ENCODE measurements at places on chromosomes 16 and 17.

DNA sequence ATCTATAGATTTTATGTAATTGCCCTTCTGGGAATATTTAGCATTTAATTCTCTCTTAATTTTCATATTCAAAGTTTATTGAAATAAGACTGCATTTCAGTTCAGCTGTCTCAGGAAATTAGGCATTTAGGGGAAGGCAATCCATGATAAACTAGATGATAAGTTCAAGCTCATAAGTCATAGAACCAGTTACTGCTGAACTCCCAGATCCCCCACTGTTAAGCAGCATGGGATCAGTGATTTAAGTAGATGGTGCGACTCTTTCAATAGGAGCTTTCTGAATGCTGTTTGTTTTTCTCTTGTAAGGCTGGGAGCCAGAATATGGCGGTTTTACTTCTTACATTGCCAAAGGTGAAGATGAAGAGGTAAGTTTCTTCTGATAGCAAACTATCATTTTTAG lies 23.8 kb downstream of the OGFOD1 start:
- DNase-seq: no peak

DNA sequence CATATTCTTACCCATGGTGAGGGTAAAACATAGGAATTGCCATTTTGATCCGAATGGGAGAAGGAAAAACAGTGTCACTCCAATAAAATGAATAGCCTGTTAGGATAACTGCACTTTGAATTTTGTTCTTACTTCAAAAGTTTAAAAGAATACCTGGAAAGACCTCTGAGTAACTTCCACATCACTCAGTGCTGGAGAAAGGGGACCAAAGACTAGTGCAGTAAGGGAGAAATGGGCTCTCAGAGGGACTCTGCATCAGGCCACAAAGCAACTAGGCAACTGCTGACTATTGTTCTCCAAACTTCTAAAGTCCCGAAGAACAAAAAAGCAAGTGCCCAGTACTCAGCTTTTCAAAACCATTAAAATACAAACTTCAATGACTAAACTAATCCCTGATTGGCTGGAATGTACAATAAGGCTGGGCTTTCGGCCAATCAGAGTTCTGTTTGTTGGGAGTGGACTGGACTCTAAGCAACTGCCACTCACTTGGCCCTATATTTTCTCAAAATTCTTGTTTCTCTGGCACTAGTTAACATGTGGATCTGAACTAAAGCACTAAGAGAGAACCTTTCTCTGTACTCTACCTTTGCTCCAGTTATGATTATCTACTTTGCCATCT lies 6.2 kb downstream of the DNAJC7 start:
- DNase-seq: no peak

DNA sequence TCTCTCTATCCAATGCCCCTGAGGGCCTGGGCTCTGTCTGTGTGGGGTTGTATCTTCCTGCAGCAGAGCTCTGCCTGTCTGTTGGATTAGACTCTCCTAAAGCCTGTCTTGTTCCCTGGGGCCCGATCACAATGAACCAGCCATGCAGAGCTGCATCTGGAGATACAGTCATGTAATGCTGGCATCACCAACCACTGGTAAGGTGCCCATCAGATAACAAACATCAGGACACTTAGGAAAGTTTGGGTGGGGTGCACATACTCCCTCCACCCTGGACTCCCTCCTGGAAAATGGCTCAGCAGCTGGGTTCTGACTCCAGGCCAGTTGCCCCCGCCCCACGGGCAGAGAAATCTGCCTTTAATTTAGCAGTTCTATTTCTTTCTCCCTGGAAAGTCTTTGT lies 61.3 kb upstream of the BRD7 start:
- no peak for DNase-seq

DNA sequence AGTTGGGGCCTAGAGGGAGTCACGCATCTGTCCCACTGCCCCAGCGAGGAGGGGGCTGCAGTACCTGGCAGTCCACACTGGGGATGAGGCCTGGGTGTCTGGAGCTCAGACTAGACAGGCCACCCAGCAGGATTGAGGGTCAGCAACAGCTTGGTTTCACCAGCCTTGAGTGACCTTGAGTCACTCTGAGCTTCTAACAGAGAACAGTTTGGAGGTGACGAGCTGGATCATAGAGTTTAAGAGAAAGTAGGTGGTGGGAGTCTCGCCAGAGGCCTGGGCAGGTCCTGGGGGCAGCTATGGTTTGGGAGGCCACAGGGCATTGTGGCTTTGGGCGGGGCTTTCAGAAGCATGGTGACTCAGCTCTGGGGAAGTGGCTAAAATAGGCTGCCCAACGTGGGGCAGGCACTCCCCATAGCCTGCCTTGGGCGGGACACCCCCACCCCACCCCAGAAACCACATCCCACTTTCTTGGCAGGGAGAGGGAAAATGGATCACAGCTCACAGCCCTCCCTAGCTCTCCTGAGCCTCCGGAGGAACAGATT lies 20.5 kb downstream of the CDC42EP4 start:
- DNase-seq: no peak

DNA sequence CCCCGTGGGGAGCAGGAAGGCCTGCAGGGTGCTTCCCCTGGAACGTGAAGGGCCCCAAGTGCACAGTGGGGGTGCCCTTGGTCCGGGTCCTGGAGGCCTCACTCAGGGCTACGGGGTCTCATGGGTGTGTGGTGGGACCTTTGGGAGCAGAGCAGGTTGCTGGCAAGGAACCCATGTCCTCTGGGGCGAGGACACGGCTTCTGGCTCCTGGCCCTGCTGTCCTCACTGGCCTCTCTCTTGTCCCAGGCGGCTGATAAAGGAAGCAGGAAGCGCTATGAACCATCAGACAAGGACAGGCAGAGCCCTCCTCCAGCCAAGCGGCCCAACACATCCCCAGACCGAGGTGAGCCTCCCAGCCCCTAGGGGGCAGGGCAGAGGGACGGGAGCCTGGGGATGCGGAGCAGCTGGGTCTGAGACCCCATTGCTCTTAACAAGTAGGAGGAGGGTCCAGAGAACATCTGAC lies 9.8 kb upstream of the IL17C start:
- no peak for DNase-seq
